ENCODE measurements at places on chromosomes 6 and 20. TPM values are rescaled to one million over a fixed set of nuclear protein-coding genes. Genes with fewer than 3 reads are reported as not detected.

The CDH22 gene
- total RNA-seq: 0.24 TPM

The SPEF1 gene
- 0.72 TPM for total RNA-seq

The TGM2 gene
- 243 TPM for total RNA-seq

The AIG1 gene
- total RNA-seq: 14.2 TPM

The HDGFL1 gene
- 2.9 TPM for total RNA-seq

Measured in umbilical cord (tissue), 2 donors.